ENCODE measurements at places on chromosomes 2 and 18.

DNA sequence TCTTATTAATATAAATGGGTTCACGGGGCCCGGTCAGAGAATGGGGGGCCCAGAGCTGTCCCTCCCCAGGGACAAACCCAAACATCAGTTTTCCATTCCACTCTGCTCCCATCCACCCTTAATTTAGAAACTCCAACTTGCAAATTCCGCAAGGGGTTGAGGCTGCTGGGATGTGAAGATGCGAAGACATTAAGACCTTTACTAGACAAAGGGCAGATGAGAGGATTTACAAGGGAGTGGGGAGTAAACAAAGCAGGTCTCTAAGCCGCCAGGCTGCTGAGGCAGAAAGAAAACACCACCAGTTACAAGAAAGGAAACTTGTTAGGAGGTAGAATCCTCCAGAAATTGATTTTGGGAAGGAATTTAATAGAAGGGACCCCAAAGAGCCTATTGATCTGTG lies 33.1 kb downstream of the MARCO start:
- peak; percentile 8 for DNase-seq

GRCh38 chr2:30736461-30737325 lies 70.6 kb downstream of the CAPN13 start:
- no peak for DNase-seq

DNA sequence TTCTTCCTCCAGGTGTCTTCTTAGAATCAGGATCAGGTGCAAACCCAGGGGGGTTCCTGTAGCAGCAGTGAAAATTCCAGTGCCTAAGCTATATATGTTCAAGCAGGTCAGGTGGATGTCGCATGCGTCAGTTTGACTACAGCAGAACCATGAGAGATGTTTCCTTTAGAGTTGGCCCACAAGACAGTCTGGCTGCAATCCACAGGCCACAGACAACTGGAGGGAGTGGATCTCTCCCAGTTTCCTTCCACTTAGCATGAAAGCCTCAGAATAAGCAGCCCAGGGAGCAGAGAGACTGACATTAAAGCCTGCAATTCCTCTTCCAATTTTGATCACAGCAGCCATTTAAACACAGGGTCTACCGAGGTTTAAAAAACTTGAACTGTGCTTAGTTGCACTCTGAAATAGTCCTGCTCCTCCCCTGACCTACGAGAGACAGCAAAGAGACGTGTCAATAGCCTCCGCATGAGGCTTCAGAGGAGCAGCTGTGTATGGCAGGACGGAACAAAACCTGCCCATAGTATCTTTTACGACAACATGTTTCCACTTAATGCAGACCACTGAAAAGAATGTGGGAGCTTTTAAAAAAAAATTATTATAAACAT lies 988 bp upstream of the KCNE4 start:
- no peak for DNase-seq

- DNase-seq, result no peak
Measured at GRCh38 chr2:120398996-120399888, 53.3 kb downstream of the INHBB start.

DNA sequence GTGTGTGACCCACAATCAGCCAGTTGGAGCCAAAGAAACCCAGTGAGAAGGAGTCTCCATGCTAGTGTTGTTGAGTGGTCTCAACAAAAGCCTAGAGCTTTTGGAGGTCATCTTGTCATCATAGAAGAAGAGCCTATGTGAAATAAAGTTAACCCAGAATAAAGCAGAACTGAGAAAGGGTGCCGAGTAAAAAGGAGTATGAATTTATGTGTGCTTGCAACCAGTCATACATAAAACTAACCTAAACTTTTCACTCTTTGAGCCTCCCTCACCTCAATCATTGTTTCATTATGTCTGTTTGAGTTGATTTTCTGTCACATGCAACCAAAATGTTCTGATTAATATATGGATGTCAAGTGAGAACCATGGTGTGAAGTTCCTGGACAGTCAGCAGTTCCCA lies 599.3 kb upstream of the ZEB2 start:
- no peak for DNase-seq

DNA sequence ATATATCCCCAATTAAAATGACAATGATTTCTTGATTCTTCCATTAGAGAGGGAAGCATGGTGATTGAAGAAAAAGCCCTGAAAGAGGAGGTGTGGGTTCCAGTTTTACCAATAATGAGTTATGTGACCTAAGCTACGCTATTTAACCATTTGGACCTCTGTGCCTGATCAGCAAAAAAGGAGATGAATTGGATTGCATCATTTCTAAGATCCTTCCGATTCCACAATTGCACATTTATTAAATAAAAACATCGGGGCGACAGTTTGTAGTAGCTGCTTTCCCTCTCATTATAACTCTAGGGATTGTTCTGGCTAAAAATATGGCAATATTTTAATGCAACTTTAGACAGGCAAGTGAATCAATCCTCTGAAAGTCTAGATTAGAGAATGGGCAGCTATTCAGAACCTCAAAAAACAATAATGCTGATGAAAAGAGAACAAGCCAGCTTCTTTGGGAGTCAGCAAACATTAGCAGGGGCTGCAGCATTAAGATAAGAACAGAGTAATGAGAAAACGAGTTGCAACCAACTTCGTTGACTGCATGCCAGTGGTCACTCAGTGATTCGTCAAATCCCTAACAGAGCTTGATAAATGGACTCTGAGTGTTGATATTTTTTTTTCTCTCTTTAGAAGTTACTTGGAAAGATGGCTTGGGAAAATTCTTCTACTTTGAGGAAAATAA lies 301.2 kb downstream of the AGPS start:
- DNase-seq, result no peak

DNA sequence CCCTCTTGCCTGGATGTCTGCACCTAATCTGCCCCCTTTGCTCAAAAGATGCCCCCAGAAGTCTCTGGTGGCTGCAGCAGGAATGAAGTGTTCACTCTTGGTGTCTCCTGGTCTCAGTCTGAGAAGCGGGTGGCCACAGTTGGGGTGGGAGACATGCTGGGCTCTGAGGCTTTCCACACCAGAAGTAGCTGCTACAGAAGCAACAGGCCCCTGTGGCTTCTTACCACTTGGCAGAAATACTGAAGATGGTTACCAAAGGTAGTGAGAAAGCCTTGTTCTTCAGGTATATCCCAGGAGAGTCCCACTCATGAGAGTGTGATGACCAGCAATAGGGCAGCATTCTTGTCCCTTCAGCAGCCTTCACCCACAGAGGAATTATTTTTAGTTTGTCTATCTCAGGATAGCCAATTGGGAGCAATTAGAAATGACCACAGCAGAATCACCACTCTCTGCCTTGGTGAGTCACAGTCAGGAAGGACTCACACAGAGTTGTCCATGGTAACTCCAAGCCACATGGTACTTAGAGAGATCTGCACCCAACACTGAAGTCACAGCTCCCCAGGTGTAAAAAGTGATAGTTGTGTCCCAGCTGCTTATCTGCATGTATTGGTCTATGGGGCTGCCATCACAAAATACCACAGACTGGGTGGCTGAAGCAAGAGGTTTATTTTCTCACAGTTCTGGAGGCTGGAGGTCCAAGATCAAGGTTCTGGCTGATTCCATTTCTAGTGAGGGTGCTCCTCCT lies 169.8 kb upstream of the ID2 start:
- no peak for DNase-seq

DNA sequence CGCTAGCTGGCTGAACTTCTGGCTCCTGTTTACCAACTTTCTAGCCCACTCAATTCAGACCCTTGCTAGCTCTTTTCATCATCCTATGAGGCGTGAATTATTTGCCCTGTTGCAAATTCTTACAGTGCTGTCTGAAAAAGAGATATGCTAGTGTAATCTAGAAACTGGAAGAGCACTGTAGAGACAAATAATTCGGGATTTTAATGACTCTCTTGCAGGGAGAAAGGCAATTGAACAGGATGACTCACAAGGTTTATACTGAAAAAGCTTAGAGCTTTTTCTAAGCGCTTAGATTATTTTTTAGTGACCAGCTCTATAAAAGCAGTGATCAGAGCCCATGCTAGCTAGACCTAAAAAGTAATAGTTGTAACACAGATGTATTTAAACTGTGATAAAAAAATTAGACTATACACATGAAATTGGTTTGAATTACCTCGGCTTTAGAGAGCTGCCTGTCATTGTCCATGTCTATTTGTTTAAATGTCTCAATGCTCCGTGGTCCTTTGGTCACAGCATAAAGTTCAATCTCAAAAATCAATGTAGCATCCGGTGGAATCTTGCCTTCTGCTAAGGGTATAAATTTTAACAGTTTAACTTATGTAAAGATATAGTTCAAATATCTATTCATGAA lies 9.1 kb downstream of the FKBP7 start:
- no peak for DNase-seq

- no peak for DNase-seq
Measured at GRCh38 chr2:40824278-40824677, 372.4 kb upstream of the SLC8A1 start.

Data from left lung (tissue), 14 donors.